Mucosa of descending colon (tissue), 3 donors: ENCODE measurements at places on chromosomes 4 and X.

- no peak for DNase-seq
Measured at GRCh38 chr4:82437285-82438005, 7.1 kb downstream of the ENOPH1 start.

DNA sequence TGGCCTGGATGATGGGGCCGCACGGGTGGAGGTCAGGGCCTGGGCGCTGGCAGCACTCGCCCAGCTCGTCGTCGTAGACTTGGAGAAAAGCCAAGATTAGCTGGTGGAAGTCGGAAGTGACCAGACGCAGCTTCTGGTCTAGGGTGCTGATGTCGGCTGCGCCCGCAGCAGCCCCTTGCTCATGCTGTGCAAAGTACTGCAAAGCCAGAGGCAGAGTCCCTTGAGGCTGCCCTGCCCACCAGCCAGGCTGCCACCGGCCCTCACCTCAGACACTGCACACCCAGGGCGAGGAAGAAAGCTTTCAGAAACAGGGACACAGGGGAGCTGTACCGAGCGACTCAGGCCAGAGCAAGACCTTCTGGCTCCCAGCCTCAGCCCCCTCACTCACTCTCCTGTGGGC, 9.7 kb upstream of the TREX2 start:
- DNase-seq, result no peak

- no peak for DNase-seq
Measured at GRCh38 chrX:87616371-87616770, 98.8 kb downstream of the KLHL4 start.

DNA sequence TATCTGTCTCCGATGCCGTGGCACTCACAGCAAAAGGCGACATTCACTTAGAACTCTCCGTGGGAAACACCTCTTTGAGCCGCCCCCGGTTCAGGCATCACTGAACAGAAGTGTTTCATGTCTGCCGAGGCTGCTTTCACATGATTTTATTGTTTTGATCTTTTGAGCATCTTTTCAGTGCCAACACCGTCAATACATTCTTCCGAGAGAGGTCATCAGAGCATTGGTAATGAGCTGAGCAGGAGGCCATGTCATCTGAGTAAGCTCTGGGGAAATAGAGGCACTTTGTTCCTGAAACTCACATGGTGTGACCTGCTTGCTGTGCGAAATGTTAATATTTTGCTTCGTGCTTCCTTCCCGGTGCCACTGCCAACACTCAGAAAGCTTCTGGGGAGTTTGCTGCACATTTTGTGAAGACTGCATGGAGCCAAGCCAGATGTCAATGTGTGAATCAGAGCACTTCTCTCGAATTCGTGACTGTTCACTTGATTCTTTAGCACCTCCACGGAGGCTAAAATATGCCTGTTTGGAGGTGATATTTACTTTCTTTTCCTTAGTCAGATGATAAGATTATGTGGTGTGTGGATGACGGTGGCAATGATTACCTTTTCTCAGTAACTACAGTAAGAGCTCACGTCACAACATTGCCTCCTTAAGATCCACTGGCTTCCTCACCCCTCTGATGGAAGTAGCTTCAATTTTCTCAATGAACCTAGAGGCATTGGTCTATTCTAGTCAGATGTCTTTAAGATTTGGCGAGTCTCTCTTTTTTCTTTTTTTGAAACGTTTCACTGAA, 222.3 kb upstream of the HS3ST1 start:
- no peak for DNase-seq

- DNase-seq, result no peak
Measured at GRCh38 chr4:109164011-109164410, 138.4 kb downstream of the COL25A1 start.

DNA sequence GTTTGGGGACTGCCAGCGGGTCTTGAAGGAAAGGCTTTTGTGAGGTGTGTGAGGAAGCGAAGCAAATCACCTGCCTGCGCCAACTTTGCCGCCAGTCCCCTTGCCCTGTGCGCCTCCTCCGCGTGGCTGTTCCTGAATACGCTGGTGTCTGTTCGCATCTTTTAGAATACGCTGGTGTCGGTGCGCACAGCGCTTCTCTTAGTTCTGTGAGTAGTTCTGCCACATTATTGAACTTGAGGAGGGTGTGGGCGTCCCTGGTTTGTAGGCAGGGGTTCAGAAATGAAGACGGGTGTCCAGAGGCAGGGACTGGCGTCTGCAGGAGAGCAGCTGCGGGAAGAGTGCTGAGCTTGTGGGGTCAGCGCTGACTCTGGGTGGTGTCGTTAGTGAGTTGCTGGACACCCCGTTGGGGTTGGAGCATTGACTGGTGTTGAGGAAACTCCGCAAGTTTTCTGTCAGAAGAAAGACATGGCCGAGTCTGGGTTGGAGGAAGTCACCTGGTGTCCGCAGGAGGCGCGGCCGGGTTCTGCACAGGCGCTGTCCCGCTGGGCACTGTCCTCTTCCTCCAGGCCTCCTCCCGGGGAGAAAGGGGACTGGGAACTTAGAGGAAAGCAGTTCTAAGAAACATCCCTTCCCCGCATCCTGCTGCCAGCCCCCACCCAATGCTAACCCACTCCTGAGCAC, 930 bp downstream of the ZNF718 start:
- DNase-seq, result peak; percentile 66

- DNase-seq, result no peak
Measured at GRCh38 chrX:42680666-42681065, 97.3 kb downstream of the PPP1R2C start.

GRCh38 chr4:73396993-73397972, 6.8 kb upstream of the ALB start:
- DNase-seq, result no peak

DNA sequence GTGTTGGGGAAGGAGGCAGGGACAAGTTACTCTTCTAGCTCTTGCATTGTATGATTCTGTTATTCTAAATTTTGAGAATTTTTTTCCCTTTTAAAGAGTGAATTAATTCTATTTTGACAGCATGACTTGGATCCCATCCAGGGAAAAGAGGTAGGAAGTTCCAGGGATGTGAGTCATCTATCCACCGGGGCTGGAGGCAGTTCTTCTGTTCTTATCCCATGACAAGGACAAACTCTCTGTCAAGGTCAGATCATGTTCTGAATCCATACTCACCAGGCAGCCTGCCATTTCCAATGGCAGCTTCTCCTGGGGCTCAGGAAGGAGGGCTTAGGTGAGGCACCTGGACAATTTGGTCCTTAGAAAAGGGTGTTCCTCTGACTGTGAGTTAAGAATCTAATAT, 132.0 kb upstream of the MED14 start:
- DNase-seq, result no peak

DNA sequence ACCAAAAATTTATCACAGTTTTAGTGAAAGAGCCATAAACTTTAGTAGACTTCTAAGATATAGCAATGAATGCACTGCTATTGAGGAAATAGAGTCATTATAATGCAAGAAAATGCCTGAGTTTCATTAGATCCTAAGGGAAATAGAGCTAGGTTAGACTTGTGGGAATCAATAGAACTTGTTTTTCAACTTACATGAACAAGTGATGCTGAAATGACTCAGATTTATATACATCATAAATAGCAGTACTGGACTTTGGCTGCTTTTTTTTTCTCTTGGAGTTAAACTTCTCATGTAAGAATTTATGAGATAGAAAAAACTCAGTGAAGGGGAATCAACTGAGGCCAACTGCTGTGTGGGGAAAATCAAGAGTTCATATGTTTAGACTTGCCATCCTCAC, 216.5 kb upstream of the AADAT start:
- DNase-seq, result no peak
